ENCODE measurements at places on chromosomes 13 and 19.

GRCh38 chr19:31681121-31681520 is 331.9 kb upstream of the TSHZ3 start:
- DNase-seq, result no peak

DNA sequence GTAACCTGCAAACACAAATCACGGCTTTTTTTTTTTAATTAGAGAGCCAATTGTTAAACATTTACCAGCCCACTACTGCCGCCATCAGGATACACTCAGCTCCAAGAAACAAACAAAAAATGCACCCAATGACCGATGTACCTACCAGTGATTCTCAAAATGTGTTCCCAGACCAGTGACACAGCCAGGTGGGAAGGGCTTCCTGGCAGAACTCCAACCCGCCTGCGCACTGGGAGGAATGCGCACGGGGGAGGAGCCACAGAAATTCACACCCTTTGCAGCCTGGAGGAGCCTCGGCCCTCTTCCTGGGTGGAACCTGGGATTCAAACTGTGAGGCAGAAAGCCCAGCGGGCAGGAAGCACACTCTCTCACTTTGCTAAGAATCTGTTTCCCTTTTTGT is 255.9 kb downstream of the TBC1D4 start:
- no peak for DNase-seq

DNA sequence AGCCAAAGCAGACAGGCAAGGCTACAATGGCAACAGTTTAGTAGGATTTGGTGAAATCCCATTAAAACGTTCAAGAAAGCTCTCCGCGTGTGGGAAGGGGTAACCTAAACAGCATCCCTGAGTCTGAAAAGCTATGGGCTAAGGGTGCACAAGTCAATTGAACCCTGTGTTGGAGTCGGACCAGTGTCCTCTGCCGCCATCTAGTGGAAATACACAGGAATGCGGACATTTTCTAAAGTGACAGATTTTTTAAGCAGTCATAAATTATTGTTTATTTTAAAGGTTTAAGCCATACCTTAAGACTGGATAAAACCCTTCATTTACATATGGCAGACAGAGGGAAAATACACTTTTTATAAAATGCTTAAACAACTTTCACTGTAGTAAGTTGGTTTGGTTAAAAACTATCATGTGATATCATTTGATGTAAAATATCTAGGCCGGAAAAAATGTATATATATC is 26.5 kb upstream of the LSM14A start:
- DNase-seq, result peak; percentile 6

- no peak for DNase-seq
Measured at GRCh38 chr13:26909477-26909876, 148.9 kb upstream of the GPR12 start.

DNA sequence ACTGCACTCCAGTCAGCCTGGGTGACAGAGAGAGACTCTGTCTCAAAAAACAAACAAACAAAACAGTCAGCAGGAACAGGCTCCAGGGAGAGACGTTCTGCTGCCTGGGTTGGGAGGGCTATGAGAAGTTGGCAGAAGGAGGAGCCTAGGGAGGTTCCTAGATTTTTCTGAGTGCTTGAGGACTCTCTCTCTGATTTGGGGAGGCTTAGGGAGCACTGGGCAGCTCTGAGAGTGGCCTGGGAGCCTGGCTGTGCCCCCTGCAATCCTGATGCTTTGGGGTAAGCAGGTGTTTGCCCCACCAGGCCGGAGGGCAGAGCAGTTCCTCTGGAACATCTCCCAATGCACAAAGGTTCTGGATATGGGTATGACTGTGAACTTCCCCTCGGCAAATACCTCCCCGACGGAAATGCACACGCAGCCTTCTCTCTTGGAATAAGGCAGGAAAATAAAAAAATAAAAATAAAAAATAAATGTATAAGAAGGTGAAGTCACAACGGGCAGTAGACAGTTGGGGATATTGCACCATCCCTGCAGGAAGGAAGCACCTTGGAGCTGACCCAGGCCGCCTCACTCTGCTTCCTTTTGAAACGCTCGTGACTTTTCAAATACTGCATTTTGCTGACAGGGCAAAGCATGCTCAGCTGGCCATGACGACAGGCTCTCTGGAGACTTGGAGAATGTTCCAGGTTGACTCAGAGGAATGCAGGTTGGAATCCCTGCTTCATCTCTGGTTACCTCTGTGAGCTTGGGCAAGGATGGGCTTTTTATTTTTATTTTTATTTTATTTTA is 26.5 kb upstream of the HOMER3 start:
- DNase-seq, result no peak

- no peak for DNase-seq
Measured at GRCh38 chr13:113105032-113105920, at the start of gene F7. TSS of gene F7 (plus strand) at chr13:113105791. CDS start at chr13:113105842, 51 bp downstream.

DNA sequence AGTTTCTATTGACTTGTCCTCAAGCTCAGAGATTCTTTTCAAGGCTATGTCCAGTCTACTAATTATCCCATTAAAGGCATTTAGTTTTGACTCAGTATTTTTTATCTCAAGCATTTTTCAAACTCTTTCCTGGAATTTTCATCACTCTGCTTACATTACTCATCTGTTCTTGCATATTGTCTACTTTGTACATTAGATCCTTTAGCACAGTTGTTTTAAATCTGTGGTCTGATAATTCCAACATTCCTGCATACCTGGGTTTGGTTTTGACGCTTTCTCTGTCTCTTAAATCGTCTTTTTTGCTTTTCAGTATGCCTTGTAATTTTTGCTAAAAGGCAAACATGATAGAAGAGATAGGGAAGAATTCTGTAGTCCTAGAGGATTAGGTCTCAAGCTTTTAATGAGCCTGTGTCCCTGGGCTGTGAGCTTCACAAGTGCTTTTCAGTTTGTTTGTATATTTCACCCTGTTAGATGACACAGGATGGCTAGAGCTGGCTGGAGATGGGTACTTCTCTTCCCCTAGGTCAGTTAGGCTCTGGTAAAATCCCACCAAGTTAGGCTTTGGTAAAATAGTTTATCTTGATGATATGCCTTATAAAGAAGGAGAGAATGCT is 46.1 kb upstream of the GPC6 start:
- DNase-seq, result no peak

Data from activated T-helper 1 cell treated with anti-CD3 and anti-CD28 coated beads, Interleukin-2, amount 50 U/mL, for 16 hours (primary cell).